Muscle of arm (tissue), 14 donors: ENCODE measurements at places on chromosomes 1 and 21. TPM values are rescaled to one million over a fixed set of nuclear protein-coding genes. Genes with fewer than 3 reads are reported as not detected.

Gene EVA1C
- 3.9 TPM for polyA plus RNA-seq

DNA sequence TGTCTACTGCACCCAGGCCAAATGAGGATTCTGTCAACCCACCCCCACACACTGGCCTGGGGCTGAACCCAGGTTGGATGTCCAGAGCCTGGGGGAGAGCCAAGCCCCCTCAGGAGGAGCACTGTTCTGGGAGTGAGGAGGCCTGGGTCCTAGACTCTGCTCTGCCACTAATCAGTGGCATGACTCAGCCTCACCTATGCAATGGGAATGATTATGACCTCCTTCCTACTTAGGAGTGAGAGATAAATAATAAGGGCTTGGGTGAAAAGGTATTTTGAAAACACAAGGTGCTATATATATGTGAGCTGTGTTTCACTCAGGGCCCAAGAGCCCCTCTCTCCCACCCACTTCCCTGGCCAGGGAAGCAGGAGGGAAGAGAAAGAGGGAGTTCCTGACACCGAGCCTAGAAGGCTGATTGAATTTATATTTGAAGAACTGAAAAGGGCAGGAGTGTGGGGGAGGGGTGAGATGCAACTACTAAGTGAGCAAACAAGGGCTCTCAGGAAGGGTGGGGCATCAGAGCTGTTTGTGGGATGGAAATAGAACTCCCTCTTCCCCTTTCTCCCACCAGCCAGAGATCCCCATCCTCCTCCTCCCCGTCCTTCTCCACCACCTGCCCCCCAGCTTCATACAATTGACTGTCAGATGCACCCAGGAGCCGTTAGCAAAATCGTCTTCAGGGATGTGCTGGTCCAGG lies 8.2 kb downstream of the IGSF9 start:
- DNase-seq, result no peak

- peak; percentile 69 for DNase-seq
Observed at GRCh38 chr1:46246548-46247435, 771 bp upstream of the RAD54L start.

- DNase-seq, result no peak
Observed at GRCh38 chr1:199463521-199464127, 563.9 kb upstream of the NR5A2 start.

GRCh38 chr21:18369115-18369514 lies 34.5 kb downstream of the TMPRSS15 start:
- peak; percentile 7 for DNase-seq

DNA sequence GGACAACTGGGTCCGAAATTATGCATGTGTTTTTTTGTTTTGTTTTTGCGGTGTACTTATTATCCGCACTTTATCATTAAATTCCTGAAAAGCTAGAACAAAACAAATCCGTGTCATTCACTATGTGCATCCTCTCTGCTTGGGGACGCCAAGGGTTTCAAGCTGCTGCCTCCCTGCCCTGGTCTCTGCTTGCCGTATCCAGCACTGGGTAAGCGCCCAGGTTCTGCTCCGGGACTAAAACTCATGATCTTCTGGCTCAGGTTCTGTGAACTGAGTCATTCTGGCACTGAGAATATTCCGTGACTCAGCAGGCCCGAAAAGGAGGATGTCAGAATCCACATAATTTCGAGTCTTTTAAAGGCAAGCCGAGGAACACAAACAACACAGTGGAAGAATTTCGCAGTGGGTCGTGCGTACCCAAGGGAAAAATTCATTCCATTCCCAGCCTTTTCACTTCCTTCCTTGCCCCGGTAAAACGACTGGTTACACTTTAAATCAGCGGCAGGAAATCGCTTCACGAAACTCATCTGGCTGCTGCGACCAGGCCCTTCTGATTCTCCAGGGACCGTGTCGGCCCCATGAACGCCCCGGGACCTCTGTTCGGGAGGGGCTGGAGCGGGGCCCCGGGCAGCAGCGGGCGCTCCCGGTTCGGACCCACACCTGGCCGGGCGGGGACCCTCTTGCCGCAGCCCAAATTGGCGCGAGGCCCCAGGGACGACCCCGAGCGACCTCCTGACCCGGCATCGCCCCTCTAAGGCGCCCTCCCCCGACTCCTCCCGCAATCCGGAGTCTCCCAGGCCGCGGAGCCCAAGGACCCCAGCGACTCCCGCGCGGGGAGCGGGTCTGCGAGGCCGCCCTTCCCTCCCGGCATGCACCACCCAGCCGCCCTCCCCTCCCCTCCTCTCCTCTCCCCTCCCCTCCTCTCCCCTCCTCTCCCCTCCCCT lies 746 bp upstream of the LAMC1 start:
- DNase-seq, result peak; percentile 96

DNA sequence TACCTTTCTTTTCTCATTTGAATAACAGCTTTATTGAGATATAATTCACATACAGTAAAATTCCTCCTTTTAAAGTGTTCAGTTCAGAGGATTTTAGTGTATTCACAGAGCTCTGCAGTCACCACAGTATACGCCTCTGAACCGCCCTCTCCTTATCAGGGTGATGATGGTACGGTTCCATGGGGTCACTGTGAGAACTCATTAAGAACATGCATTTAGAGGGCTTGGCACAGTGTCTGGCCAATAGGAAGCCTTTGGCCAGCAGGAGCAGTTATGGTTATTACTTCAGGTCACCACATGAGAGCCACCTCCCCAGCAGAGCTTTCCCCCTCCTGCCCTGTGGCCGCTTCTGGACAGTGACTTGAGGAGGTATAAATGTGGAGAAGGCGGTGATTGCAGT lies 27.3 kb downstream of the KCNQ4 start:
- no peak for DNase-seq

GRCh38 chr1:48492392-48492791 lies 20.4 kb upstream of the SPATA6 start:
- DNase-seq, result no peak

Gene OR14I1
- not detected for polyA plus RNA-seq

- no peak for DNase-seq
Observed at GRCh38 chr1:225431081-225431863, 3.4 kb upstream of the LBR start.

Gene C1QA
- 29.4 TPM for polyA plus RNA-seq

- DNase-seq, result no peak
Observed at GRCh38 chr21:17765207-17765606, 53.9 kb downstream of the C21orf91 start.

GRCh38 chr1:92484472-92485380 lies 2.0 kb downstream of the GFI1 start:
- DNase-seq, result no peak

- DNase-seq, result peak; percentile 92
Observed at GRCh38 chr21:35204850-35205541, 155.9 kb upstream of the RUNX1 start.

GRCh38 chr1:246214708-246215509 lies 292.2 kb downstream of the SMYD3 start:
- peak; percentile 17 for DNase-seq

DNA sequence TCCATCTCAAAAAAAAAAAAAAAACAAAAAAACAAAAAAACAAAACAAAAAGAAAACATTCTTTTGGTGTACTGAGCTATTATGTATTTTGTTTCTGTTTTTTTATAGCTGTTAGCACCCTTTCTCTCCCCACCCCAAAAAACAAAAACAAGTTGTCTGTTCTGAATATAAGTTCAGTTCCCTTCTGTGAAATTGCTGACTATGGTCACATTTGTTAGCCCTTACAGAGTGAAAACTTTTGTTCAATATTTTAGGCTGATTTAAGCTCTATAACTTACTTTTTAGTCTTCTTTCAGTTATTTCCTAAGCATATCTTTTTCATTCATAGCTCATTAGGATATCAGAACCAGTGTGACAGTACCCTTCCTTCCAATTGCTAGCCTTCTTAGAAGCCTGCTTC lies 1056.6 kb upstream of the NCAM2 start:
- DNase-seq, result no peak

DNA sequence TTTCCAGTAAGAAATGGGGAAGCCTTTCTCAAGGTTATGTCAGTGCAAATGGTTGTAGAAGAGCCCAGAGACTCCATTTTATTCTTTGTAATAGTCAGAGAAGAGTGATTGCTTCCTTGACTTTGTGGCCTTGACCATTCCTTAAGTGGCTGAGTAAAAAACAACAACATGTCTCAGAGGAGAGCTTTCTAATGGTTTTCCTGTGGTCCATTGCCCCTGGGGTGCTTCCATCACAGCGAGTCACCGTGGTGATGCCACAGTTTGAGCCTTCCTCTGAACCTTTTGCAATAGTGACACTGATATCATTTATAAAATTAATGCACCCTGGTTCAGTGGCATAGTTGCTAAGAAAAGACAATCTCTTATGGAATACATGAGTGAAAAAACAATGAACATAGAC lies 38.6 kb downstream of the PAPPA2 start:
- DNase-seq, result no peak

DNA sequence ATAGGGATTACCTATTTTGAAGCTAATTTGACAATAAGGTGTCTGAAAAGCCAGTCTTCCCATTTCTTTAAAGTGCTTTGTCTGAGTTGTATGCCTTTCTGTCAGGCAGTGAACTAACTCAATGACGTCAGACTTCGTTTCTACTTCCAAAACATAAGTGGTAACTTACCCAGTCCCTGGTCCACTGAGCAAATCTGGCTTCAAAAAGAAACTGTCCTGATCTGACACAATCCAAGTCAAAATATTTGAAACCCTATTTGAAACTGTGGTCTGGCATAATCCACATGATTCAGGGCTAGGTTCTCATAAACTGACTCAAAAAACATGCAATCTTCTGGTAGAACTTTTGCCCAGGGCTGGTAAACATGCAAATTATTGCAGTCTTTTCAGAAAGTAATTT lies 34.0 kb downstream of the DIRAS3 start:
- DNase-seq, result no peak

Gene NLRP3
- polyA plus RNA-seq, result 1.1 TPM

DNA sequence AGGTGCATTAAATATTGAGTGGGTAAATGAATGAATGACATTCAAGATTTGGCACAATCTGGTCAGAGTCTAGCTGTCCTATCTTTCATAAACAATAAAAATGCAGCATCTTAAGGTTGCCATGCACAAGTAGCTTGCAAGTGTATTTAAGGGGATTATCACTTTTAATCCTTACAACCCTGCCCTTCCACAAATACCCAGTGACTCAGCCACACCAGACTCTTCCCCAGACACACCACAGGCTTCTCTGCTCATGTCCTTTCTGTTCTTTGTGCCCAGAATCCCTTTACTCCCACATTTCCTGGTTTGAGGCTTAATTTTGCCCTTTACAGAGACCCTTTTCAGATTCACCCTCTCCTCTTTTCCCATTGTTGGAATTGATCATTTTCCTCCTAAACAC lies 59.8 kb downstream of the KIRREL1 start:
- no peak for DNase-seq
